Left ventricle myocardium inferior (tissue), 1 donor: ENCODE measurements at places on chromosomes 5 and 9.

GRCh38 chr5:74491586-74491985 is 148.9 kb downstream of the ENC1 start:
- DNase-seq = no peak

GRCh38 chr9:111052791-111053190 is 14.5 kb upstream of the LPAR1 start:
- DNase-seq = no peak

- no peak for DNase-seq
These were observed 37.3 kb downstream of the MED27 start for GRCh38 chr9:132042324-132042723.

GRCh38 chr5:113061846-113062780 is 85.5 kb downstream of the DCP2 start:
- no peak for DNase-seq

DNA sequence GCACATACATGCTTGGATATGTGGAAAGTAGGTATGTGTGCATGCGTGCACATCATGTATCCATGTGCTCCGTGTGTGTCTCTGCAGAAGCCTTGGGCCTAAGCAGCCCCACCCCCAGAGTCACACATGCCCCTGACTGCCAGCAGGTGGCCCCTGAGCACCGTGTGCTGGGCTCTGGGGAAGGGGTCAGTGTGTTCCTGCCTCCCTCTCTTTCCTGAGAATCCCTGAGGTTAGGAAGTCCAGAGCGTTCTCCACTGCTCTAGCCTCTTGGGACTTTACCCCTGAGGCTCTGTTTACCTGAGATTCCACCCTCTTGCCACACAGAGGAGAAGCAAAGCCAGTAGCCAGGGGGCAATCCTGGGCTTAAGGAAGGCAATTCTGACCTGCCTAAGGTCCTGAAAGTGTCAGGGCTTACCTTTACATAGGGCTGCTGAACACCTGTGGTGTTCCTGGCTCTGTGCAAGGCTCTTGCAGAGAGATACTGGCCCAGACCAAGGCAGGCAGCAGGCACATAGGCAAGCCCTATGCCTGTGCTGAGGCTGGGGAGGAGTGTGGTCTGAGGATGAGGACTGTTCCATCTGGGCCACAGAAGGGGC is 207.3 kb downstream of the TMEM38B start:
- DNase-seq = peak; percentile 23

- no peak for DNase-seq
These were observed 406.6 kb downstream of the FAM170A start for GRCh38 chr5:120035815-120036577.

GRCh38 chr9:127812011-127812410 is 9.3 kb downstream of the FPGS start:
- DNase-seq = no peak

GRCh38 chr5:38528162-38528703 is 28.2 kb downstream of the LIFR start:
- no peak for DNase-seq

- DNase-seq = no peak
These were observed 144.2 kb upstream of the PAPPA start for GRCh38 chr9:116009420-116009819.

DNA sequence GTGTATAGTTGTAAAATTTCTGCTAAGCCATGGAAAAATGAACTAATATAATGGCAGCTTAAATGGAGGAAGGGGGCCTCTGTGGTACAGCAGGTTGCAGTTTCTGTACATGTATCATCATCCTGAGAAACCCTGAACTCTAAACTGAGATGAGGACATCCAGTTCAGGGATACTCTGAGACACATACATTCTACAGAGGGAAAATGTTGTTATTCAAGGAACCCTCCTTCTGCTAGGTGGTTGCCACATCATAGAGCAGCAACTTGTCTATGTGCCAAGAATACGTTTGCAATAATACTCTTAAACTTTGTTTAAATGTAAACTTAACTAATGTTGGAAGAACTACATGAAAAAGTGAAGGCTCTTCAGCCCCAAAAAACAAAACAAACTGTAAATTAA is 1310.8 kb upstream of the WWC1 start:
- DNase-seq = no peak

DNA sequence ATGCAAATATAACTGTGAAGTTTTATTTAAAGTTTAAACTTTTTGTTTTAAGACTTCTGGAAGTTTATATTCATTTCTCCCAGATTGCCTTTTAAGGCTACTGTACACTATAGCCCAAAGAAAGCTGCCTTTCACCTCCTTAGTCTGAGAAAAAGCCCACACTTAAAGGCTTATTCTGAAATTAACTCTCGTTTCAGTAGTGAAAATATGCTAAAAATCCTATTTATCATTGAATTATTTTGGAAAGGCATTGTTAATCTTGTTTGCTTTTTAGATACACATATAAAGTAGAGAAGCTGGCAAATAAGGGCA is 3.3 kb upstream of the PURA start:
- DNase-seq = no peak

DNA sequence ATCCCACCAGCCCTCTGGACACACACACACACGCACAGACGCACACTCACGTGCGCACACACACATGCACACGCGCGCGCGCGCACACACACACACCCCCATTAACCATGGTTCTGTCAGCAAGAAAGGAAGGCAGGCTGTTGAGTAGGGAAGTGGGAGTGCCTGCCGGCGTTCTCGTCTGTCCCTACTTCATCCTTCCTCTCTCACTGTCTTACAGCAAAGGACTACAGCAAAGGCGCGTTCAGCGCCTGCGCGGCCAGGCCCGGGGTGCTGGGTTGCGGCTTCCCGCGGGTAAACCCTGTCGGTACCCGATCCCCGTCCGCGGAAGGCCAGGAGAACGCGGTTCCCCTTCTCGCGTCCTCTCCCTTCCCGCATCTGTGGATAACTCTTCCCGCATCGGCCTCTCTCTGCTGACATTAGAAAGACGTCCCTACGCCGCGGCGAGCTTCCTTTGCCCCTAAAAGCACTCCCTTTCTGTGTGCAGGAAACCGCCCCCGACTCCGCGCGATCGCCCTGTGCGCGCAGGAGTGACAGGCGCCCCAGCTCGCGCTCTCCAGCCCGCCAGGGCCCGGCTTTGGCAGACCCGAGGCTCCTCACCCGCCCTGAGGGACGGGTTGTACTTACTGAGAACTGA is 219.2 kb downstream of the AGTPBP1 start:
- peak; percentile 56 for DNase-seq

DNA sequence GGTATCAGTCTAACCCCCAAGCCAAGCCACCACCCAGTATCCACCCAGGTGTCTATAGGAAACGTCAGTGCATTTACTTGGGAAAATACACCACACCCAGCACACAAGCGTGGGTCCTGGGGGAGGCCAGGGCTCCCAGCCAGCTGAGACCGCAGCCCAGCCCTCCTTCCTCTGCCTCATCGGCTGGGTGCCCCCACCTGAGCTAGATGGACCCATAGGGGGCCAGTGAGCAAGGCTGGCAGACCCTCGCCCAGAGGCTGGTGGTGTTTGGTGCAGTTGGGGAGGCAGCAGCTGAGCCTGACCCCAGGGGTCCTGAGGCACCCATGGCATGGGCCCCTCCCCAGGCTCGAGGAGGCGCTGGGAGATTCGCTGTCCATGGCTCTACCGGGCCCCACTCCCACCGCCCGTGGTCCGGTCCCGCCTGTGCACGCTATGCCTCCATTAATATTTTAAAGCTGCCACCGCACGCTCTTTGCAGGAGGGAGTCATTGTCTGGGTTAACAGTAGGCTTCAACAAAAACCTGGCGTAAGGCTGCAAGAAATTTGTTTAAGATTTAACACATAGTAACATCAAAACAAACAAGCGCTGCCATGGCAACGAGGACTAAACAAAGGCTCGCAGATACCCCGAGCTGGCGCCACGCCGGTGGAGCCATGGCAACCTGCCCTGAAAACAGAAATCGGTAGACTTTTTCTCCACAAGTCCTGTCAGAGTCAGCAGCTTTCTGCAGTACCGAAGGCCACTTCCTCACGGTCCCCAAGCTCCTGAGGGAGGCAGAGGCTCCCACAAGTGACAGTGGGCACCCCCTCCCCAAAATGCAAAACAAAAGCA is 20.6 kb downstream of the TPPP start:
- DNase-seq = peak; percentile 82

- DNase-seq = no peak
These were observed 1.6 kb downstream of the ECM2 start for GRCh38 chr9:92534204-92534603.

DNA sequence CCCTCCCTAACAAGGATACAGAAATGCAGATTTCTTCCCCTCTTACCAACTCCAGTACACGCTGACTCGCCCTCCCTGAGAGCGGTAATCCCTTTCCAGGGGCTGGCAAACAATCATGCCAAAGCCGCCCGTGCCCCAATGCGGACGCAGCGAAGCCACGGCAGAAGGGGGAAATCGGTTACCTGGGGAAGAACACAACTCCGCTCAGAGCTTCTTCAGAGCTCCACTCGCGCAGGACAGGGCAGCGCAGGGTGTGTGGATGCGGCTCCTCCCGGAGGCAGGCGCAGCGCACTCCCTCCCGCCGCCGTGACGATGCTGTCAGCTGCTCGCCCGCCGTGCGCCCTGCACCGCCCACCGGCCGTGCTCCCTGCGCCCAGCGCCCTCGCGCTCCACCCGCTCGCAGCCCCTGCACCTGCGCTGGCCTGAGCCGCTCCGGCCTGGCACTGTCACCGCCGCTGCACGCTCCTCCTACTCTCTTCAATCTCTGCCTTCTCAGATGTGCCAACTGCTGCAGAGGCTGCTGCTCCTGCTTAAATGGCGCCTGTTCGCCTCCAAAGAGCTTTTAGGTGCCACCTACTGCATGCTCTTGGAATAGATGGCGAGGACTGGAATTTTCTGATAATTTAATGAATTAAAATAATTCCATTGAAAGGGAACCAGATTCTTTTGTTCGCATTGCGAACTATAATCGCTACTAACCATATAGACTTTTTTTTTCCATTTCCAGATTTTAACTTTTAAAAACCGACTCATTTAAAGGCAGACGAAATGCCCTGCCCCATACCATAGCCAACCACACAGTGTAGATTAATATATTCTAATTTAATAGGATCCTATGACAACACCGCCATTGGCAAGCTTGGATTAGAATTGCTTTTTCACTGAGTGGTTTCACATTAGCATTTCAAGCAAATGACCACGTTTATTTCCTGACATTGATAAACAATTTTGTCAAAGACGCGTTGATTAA is at the start of gene DIRAS2:
Gene DIRAS2, minus strand, starts transcription at position 255 of the 970 bp plus-strand sequence. CDS start 28,997 bp downstream, outside the sequence.
- peak; percentile 22 for DNase-seq

DNA sequence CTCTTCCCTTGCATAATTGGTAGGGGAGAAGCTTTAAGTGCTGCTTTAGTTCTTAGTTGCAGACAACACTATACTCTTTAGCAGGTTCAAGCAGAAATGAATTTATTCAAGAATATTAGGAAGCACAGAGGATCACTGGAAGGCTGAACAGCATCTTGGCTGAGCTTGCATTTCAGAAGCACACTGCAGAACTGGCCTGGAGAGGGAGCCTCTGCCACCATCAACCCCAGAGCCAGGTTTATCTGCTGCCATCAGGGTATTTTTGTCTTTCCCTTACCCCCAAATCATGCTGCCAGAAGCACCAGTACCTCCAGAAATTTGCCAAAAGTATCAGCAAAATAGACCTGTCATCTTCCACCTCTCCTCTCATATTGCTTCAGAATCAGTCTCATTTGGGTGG is 440.7 kb downstream of the DMAC1 start:
- DNase-seq = no peak
